T-helper 9 cell (primary cell): ENCODE measurements at places on chromosomes 7 and 10.

- no peak for DNase-seq
Measured at GRCh38 chr7:41425926-41426325, 277.0 kb downstream of the INHBA start.

DNA sequence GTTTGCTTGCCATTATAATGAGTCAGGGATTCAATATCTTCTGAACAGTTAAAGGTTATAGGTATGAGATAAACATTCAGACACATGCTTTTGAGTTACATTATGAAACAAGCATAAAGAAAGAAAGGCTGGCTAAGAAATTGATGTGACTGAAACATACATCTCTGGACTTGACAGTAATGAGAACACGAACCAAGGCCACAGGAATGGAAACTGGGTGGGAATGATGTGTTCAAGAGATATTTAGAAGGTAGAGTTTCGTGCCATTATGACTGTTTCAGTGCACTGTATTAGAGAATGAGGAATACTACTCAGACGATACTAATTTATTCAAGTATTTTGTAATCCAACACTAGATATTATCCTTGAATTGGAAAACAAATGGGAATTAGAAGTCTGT, 332.1 kb upstream of the MAGI2 start:
- no peak for DNase-seq

- no peak for DNase-seq
Measured at GRCh38 chr10:30993155-30993554, 38.5 kb downstream of the ZNF438 start.

GRCh38 chr10:86206240-86206579, 160.4 kb downstream of the GRID1 start:
- no peak for DNase-seq

DNA sequence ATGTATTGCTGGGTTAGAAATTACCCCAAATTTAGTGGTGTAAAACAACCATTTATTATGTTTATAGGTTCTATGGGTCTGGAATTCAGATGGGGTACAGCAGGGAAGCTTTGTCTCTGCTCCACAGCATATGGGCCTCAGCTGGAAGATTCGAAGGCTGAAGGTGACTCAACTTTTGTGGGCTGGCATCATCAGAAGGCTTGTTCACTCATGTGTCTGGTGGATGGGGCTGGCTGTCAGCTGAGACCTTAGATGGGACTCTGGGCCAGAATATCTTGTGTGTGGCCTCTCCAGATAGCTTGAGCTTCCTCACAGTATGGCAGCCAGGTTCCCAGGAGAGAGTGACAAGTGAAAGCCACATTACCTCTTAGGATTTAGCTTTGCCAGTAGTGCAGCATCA, 45.9 kb downstream of the ZNF503 start:
- no peak for DNase-seq

- DNase-seq = no peak
Measured at GRCh38 chr7:131004371-131004770, 270.4 kb upstream of the KLF14 start.

- no peak for DNase-seq
Measured at GRCh38 chr10:104351919-104352318, 1.7 kb upstream of the CFAP58 start.

DNA sequence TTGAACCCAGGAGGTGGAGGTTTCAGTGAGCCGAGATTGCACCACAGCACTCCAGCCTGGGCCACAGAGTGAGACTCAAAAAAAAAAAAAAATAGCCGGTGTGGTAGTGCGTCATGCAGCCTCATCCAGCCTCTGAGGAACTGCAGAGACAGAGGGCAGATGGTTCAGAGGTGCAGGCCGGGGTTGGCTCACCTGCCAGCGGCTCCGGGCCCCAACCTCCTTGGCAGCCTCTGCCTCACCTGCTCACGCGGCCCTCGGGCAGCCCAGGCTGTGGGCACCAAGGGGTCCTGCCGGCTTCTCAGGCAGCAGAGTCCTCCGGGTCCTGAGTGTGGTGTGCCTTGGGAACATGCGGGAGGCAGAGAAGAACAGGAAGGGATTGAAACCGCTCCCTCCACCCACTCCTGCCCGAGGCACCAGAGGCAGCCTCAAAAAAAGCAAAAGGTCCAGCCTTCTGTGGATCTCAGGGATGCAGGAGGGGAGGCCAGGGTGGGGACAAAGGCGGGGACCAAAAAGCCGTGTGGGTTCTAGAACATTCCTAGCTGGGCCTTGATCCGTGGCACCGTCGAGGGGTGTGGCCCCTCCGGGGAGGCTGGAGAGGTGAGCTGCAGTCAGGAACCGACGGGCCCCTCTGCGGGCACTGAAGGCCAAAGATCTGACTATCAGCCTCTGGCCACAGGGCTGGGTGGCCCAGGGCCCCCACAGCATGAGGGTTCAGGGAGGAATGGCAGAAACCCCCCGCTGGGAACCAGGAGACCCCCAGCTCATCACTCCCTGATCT, 55.4 kb upstream of the DNAJB6 start:
- DNase-seq = no peak

GRCh38 chr7:22154143-22154529, 202.8 kb downstream of the RAPGEF5 start:
- no peak for DNase-seq
